ENCODE measurements at places on chromosomes 6 and 20.

DNA sequence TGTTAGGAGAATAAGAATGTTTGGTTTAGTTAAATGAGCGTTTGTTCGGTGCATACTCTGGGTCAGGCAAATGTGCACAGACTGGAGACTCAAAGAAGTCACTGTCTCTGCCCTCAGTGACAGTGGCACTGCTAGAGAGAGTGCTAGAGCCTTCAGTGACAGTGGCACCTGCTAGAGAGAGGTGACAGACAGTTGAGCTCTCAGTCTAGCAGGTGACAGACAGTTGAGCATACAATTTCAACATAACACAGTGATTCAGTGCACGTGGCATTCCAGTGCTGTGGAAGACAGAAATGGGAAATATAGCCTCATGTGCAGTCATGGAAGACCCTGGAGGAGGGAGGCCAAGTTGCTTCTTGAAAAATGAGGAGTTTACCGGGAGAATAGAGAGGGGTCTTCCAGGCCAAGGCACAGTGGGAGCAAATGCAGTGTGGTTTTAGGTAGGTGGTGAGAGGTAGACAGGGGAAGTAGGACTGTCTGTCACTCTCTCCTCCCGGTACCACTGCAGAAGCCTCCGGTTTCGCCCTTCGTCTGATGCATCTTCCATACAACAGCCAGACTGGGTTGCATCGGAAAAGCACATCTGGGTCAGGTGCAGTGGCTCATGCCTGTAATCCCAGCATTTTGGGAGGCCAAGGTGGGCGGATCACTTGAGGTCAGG, 107.9 kb upstream of the CLDN20 start:
- no peak for DNase-seq

- no peak for DNase-seq
Observed at GRCh38 chr20:57435105-57435497, 43.9 kb downstream of the RBM38 start.

DNA sequence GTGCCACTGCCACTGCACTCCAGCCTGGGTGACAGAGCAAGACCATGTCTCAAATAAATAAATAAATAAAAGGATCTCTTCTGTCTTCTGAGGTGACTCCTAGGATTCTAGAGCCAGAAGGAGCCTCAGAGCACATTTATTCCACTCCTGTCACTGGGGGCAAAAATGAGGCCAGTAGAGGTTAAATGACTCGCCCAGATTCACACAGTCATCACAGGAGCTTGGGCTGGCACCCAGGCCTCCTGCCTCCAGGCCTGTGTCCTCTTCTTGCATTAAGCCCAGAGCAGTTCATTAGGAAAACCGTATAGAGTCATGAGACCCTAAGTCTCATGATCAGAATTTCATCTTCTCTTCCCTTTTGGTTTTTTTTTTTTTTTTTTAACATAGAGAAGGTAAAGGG, 243.3 kb downstream of the NRN1 start:
- DNase-seq: no peak

DNA sequence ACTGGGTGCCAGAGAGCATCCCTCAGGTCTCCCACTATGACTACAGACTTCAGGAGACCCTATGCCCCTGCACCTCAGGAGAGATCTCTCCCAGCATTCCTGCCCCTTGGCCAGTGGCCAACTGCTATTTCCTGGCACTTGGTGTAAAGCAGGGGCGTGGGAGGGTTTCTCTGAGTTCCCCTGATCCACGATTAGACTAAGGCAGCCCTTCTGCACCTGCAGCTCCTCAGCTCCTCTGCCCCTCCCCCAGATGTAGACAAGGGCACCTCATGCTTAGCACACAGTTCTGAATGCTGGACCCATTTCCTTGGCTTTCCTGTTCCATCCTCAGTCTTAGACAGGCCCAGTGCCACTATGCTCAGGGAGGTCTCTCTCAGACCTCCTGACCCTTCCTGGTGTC, 28.6 kb downstream of the EDN1 start:
- no peak for DNase-seq

DNA sequence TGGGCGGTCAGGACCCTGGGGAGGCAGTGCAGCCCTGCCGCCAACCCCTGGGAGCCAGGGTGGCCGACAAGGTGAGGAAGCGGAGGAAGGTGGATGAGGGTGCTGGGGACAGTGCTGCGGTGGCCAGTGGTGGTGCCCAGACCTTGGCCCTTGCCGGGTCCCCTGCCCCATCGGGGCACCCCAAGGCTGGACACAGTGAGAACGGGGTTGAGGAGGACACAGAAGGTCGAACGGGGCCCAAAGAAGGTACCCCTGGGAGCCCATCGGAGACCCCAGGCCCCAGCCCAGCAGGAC, 4.0 kb upstream of the COL9A3 start:
- no peak for DNase-seq

DNA sequence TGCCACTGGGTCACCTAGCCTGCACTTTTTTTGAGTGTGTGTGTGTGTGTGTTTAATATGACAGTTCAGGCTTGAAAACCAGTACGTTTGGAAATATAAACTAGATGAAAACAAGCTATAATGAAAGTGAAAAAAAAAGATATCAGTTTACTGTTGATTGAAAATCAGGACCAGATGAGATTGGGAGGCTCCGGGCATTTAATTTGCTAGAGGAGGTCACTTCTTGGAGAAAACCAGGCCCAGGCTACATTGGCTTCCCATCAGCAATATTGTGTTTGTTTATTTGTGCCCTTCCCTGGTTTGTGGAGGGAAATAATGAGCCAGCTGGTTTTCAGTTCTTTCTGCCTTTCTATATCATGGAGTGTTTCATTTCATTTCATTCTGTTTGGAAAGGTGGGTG, 246.6 kb upstream of the JAG1 start:
- no peak for DNase-seq

DNA sequence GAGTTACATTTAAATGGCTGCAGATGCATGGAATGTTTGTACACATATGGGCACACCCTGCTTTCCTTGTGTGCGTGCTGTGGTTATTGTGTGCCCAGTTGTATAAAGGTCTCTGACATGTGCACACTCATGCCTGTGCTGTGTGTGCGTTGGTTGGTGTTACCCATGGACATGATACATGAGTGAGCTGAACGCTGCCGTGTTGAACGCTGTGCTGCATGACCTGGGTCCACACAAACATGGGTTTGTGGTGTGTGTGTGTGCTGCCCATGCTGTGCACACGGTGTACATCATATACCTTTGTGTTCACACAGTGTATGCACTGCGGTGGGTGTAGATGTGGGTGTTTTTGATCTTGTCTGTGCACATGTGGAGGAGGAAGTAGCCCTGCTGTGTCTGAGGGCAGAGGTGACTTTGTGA, 54.4 kb downstream of the TOX2 start:
- DNase-seq: no peak

- no peak for DNase-seq
Observed at GRCh38 chr6:82365016-82365795, 1.6 kb downstream of the TPBG start.

DNA sequence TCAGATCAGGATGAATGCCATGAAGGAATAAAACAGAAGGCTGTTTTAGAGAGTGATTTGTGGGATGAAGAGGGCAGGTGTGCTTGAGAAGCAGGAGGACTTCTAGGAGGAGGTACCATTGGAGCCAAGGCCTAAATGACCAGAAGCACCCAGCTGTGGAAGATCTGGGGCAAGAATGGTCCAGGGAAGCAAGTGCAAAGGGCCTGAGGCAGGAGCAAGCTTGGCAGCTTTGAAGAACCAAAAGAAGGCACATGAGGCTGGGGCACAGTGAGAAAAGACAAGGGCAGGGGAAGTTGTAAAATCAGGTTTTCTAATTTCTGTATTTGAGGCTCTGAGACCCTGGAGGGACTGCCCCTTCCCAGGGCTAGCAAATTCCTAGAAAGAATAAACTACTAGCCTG, 9.8 kb downstream of the SLC13A3 start:
- DNase-seq: no peak

DNA sequence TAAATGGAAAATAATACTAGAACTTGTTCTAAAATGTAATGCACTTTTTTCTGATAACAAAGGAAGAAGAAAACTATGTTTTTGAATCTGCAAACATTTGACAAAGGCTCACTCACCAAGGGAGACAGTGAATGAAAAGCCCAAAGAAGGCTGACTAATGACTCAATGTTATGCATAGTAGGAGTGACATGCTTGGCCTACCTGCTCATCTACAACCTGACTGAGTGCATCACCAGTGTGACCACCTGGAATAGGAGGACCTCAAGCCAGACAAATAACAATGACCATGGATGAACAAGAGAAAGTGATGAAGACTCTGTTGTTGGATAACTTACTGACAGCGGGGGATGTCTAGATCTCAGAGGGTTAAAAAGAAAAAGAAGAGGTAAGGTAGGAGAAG, 157.2 kb downstream of the SIM1 start:
- no peak for DNase-seq

DNA sequence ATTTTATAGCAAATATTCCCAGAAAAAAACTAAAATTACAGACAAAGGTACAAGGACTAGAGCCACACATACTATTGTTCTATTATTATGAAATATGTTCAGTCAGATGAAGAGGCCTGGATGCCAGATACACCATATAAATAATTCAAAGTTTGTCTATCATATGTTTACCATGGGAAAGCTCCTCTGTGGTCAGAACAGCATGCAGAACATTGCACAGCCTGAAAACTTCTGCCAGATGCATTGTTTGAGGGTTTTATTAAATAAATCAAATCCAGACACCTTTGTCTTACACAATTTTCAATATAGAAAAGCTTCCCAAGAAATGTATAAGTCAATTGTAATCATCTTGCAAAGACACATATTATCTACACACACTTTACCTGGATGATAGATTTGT, 35.0 kb upstream of the COL21A1 start:
- DNase-seq: no peak

- DNase-seq: peak; percentile 27
Observed at GRCh38 chr20:37907677-37908401, 4.9 kb downstream of the VSTM2L start.

DNA sequence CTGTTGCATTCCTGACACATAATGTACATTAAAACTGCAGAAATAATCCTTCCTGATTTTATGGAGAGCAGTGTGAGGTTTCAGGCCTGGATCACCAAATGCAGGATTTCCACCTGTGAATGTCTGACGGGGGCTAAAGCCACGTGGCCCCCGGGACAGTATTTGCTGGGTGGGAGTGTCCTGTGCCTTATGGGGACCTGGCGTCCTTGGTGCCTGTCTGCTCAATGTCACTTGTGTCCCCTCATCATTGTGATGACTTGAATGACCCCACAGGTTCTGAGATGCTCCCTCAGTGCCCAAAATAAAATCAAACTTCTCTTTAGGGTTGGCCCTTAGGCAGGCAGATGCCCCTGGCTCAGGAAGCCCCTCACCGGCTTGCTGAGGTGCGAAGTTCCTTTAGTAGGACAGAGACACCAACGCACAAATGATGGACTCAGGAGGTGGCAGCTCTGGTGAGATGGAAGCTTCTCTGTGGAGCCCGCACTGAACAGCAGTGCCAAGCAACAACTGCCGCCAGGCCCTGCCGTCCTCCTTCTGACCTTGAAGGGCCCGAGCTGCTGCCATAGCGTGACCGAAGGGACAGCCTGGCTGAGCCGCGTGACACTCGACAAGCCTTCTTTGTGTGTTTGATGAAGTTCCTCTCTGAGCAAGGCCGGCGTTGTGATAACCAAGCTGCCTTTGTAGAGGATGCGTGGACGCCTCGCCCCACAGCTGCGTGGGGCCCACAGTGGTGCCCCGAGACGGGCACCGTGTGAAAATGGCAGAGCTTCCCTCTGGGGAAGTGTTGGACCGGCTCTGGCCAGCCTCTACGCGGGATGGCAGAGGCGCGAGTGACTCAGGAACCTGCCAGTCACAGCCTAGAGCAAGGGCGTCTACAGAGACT, 30.9 kb downstream of the FRMD1 start:
- no peak for DNase-seq
